ENCODE measurements at places on chromosomes 12 and 14. TPM values are rescaled to one million over a fixed set of nuclear protein-coding genes. Genes with fewer than 3 reads are reported as not detected.

GRCh38 chr14:37223947-37224474 lies 26.3 kb downstream of the MIPOL1 start:
- DNase-seq, result no peak

- DNase-seq, result no peak
Observed at GRCh38 chr14:94175011-94175745, 1.1 kb downstream of the PPP4R4 start.

KRT6A gene
- total RNA-seq, result not detected

KRT81 gene
- total RNA-seq, result not detected

DNA sequence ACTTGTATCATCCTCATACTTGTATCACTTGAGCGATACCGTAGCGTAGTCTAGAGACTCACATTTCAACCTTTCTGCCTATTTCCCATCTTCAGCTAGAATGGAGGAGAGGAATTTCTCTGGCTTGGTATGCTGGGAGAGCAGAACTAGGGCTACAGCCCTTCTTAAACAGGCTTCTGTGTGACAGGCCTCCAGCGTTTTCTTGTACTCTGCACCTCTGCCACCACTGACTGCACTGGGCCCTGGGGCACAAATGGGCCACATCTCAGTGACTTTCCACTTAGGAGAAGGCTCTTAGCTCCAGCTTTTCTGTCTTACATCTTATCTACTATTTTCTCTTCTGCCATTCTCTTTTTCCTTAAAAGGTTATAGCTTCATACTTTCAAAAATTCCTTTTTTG lies 26.8 kb downstream of the HCFC2 start:
- DNase-seq, result no peak

DNA sequence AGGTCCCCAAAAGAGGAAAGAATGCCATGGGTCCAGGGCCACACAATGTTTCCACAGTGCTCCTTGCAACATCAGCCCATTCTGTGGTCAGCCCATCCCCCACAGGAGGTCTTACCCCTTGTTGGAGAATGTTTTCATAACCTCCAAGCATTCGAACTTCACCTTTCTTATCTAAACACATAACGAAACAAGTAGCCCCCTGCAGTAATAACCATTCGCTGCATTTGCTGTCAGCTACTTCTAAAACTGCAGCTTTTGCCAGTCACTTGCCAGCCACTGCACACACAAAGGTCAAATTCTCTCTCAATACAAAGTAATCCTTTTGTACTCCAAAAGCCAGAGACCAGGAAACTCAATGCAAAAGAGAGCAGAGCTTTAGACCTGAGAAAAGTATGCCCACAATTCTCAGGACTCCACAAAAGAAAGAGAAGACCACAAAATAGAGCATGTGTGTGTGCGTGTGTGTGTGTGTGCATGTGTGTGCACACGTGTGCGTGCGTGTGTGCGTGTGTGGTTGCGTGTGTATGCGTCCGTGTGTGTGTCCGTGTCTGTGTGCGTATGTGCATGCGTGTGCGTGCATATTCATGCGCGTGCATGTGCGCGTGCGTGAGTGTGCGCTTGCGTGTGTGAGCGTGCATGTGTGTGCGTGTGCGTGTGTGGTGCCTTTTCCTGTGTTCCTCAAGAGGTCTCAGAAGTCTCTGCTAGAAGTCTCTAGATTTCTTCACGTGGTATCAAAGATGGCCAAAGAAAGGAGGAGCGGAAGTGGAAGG lies 31.7 kb upstream of the NINJ2 start:
- no peak for DNase-seq

GRCh38 chr14:54625112-54625511 lies 58.2 kb downstream of the SAMD4A start:
- DNase-seq, result no peak

GRCh38 chr12:4628406-4628805 lies 20.4 kb downstream of the AKAP3 start:
- no peak for DNase-seq

GRCh38 chr14:23094666-23095195 lies at the start of gene ACIN1:
TSS of gene ACIN1 (minus strand) at chr14:23095136. CDS start at chr14:23095112, 24 bp downstream.
- peak; percentile 86 for DNase-seq

DNA sequence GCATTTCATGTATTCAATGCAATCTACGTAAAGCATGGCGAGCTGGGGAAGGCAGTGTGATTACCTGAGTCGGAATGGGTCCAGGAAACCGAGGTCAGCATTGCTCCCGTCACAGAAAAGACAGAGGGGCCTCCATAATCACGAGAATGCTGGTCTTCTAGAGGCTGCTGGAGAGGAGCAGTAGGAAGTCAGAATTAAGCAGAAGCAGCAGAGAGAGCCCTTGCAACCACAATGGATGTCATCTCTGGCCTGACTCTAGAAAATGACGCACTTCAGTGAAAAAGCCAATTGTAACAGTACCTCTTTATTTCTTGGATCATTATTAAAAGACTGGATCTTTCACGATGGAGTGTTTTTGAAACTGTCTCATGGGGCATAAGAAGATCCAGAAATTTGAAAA lies 69.5 kb upstream of the FOXN3 start:
- DNase-seq, result no peak

- no peak for DNase-seq
Observed at GRCh38 chr12:31491241-31491794, 99.6 kb downstream of the DENND5B start.

GRCh38 chr12:119168721-119169120 lies 10.0 kb upstream of the HSPB8 start:
- no peak for DNase-seq

EGLN3 gene
- 4.2 TPM for total RNA-seq

- DNase-seq, result no peak
Observed at GRCh38 chr12:89347325-89347829, 4.9 kb downstream of the DUSP6 start.

- peak; percentile 20 for DNase-seq
Observed at GRCh38 chr14:76957224-76957891, 71.2 kb downstream of the IRF2BPL start.

DNA sequence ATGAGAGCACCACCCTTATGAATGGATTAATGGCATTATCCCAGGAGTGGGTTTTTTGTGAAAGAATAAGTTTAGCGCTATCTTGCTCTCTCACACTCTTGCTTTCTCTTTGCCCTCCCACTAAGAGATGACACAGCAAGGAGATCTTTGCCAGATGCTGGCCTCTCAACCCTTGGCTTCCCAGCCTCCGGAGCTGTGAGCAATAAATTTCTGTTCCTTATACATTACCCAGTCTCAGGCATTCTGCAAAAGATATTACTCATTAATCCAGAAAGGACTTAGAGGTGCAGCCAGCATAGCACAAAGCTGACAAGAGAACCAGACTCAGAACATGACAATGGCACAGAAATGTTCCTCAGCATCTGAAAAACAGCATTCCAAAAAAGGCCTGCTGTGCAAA lies 190.6 kb downstream of the ITPR2 start:
- no peak for DNase-seq

DNA sequence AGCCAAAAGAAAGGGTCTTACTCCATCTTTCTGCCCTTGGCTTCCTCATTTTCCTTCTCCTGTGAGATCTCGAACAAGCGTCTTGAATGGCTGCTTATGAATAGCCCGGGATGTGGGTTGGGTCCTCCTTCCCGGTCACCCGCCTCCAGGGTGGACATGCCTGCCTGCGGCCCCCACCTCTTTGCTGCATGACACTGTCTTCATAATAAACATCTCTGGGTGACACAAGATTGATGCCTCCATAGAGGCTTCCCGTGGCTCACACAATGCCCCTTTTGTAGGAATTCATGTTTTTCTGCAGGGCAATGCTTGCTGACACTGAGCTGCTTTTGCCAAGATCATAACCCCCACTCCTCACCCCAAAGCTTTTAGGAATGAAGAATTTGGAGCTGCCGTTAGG lies 125.9 kb downstream of the ZNF664 start:
- no peak for DNase-seq

- no peak for DNase-seq
Observed at GRCh38 chr14:84108746-84109457, 1421.0 kb upstream of the FLRT2 start.

- no peak for DNase-seq
Observed at GRCh38 chr12:92130999-92131398, 14.6 kb downstream of the BTG1 start.

OR8S1 gene
- not detected for total RNA-seq

FSCB gene
- total RNA-seq, result not detected

KRT3 gene
- total RNA-seq, result not detected

- DNase-seq, result no peak
Observed at GRCh38 chr12:125143491-125143890, 78.3 kb downstream of the AACS start.

Measured in activated CD8-positive, alpha-beta T cell treated with anti-CD3 and anti-CD28 coated beads for 36 hours (primary cell).